ENCODE measurements at places on chromosomes 5 and 9.

- DNase-seq, result no peak
Observed at GRCh38 chr9:82560457-82560904, 502.5 kb downstream of the RASEF start.

GRCh38 chr5:68450245-68450852, 234.8 kb downstream of the PIK3R1 start:
- DNase-seq, result no peak

GRCh38 chr5:29642601-29643000, 1550.9 kb upstream of the CDH6 start:
- DNase-seq, result no peak

DNA sequence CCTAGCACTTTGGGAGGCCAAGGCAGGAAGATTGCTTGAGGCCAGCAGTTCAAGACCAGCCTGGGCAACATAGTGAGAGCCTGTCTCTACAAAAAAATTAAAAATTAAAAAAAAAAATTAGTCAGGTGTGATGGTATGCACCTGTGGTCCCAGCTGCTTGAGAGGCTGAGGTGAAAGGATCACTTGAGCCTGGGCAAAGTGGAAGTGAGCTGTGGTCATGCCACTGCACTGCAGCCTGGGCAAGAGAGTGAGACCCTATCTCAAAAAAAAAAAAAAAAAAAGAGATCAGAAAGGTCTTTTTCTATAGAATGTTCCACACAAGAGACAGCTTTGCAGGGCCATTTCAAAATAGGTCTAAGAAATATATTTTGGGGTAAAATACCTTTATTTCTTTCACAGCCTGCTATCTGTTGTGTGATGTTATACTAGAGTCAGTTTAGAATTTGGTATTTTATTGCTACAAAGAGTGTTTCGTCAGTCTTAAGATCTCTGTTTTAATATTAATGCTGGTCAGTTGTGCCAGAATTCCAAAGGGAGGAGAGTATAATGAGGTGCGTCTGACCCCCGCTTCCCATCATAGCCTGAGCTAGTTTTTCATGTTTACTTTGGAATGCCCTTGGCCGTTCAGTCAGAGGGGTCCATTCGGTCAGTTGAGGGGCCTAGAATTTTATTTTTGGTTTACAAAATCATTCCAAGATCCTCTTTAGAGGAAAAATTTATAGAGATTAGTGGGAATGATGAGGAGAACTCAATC, 9.4 kb downstream of the LNPEP start:
- no peak for DNase-seq

- no peak for DNase-seq
Observed at GRCh38 chr5:123805300-123805699, 293.3 kb downstream of the CSNK1G3 start.

DNA sequence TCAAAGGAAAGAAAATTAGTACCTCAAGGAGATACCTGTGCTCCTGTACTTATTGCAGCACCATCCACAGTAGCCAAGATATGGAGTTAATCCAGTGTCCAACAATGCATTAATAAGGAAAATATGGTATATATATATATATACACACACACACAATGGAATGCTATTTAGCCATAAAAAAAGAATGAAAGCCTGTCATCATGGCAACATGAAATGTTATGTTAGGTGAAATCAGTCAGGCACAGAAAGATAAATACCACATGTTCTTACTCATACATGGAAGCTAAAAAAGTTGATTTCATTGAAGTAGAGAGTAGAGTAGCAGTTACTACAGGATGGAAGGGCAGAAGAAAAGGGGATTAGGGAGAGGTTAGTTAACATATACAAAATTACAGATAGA, 601.5 kb downstream of the ANXA1 start:
- DNase-seq, result no peak

- DNase-seq, result no peak
Observed at GRCh38 chr9:20219437-20219836, 402.9 kb downstream of the MLLT3 start.

- no peak for DNase-seq
Observed at GRCh38 chr5:61082516-61083280, 79.6 kb downstream of the SMIM15 start.

DNA sequence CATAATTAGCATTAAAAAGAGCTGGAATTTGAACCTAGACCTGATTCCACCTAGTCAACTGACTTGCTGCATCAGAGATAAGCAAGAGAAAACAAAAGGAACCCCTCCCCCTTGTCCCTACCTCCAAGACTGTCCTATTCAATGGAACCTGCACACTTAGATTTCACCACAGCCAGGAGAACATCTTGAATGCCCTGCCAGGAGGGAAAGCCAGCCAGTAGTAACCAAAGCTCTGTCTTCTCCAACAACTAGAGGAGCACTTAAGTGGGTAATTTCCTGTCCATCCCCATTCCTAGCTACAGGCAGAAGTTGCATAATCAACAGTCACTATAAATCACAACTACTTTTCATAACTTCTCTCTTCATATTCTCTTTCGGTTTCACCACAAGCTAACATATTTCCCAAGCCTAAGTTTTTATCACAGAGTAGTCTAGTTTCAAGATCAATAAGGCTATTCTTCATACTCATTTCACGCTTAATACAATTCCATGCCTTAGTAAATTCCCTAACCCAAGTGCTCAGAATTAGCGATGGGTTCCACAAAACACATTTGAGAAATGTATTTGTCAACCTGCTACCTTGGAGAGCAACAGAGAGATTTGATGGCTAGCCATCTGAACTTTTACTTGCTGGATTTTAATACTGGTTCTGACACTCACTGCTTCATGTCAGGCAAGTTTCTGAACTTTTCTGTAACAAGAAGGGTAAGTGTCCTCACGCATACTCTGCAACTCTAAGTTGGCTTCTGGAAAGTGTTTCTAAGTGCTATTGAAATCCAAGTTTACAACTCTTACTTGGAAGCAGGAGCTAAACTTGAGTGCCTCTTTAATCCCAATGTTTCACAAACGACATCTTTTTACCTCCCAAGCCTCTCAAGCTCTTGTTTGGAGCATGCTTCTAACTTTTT, 2.0 kb downstream of the DENND1A start:
- DNase-seq, result no peak

GRCh38 chr9:127182901-127183746, 60.7 kb upstream of the ANGPTL2 start:
- DNase-seq, result no peak

- DNase-seq, result no peak
Observed at GRCh38 chr9:104780796-104781395, 17.0 kb downstream of the NIPSNAP3B start.

GRCh38 chr9:98570055-98570454, 138.7 kb downstream of the GABBR2 start:
- DNase-seq, result no peak

GRCh38 chr9:112387115-112387514, 7.2 kb downstream of the HSDL2 start:
- no peak for DNase-seq

DNA sequence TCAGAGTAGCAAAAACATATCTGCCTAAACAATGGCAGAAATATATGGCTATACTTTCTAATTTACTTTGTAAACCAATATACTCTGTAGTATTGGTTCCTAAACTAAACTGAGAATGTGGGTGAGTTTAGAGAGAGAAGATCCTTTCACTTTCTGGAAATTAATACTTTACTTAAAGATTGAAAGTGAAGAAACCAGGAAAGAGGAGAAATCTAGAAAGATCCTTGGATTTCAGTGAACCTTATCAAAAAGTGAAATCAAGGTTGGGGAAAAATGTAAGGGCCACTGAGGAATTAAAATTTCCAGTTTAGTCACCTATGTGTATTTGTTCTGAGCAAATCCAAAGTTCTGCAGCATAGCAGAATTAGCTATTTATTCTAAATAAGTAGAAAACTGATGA, 5.9 kb downstream of the SLC38A9 start:
- DNase-seq, result no peak

- DNase-seq, result no peak
Observed at GRCh38 chr5:93117751-93118531, 463.1 kb downstream of the NR2F1-AS1 start.

GRCh38 chr5:165620394-165620793, 2115.0 kb downstream of the MAT2B start:
- no peak for DNase-seq

- DNase-seq, result no peak
Observed at GRCh38 chr5:153584126-153584959, 93.9 kb downstream of the GRIA1 start.

GRCh38 chr5:54224103-54224826, 86.1 kb downstream of the ARL15 start:
- no peak for DNase-seq

GRCh38 chr5:133739181-133739780, 126.9 kb upstream of the FSTL4 start:
- no peak for DNase-seq

DNA sequence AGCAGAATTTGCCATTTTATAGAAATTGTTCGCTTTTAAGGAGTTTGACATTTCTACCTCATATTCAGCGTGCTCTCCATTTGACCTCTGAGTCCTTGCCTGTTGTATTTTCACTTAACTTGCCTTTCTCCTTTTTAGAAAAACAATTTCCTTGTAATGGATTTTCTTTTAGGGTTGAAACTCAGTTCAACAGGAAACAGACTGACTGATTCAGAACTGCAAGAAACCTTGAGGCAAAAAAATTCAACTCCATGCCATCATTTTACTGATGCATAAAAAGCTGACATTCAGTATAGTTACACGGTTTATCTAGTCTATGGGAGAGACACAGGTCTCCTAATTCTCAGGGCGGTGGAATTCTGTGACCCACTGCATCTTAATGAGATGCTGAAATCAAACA, 59.8 kb downstream of the MRPS30 start:
- DNase-seq, result no peak

DNA sequence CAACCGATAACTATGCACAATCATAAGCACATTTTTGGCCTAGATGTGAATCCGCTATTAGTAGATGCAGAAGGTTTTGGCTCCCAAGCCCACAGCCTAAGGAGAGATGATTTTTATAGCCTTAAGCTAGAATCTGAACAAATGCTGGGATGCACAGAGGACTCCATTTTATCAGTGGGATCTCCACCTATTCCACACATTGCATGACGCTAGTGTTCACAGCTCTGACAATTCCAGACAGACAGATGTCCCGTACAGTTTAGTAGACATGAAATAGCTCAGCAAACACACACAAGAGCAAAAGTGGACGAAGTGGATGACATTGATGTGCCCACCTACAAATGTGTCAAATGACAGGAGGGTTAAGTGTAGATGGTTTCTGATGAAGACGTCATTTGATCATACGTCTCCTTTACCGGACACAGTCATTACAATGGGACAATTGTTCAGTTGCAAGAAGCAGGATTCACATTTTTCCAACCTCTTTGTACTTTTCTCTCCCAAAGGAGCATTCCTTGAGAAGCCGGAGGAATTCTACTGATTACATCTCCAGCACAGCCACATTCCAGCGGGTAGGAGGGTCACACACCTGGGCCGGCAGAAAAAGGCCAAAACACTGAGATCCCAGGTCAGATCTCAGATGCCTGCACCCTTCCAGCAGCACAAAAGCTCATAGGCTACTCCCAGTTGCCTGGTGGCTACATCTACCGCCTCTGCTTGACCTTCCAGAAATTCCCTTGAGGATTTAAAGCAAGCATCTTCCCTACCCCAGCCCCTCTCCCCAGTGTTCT, 202.4 kb downstream of the SLIT3 start:
- no peak for DNase-seq

- no peak for DNase-seq
Observed at GRCh38 chr5:32059761-32060530, 114.2 kb downstream of the GOLPH3 start.

DNA sequence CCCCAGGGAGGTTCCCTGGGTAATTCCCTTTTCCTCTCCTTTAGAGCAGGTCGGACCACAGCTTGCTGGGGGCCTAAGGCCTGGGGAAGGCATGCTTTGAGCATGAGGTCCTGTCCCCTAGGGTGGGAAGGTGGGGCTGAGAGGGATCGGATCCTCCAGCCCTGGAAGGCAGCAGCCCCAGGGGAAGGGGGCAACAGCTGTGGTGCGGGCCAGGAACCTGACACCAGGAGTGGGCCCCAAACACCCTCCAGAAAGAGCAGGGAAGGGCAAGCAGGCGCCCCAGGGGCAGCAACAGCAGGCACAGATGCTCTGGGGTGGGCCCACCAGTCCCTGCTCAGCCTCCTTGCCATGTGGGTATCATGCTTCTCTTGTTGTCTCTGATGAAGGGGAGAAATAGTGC, 3.2 kb upstream of the CORO2A start:
- no peak for DNase-seq

DNA sequence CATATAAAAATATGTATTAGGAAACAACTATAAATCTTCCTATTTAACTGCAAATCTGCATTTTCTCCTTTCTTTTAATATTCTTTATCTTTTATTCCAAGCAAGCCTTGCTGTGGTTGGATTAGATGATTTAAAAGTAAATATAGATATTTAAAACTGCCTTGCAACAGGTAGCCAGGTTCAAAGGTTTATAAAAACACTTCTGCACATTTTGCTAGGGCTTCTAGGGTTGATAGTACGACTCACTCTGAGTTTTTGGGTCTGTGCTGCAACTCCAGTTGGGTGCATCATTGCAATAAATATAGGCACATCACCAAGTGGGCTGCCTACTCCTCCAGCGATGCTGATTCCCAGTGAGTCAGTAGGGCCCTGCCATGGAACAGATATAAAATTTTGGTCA, 167.7 kb downstream of the MPDZ start:
- no peak for DNase-seq

GRCh38 chr5:52735139-52735538, 52.6 kb upstream of the ITGA1 start:
- DNase-seq, result no peak

GRCh38 chr9:89863837-89864236, 259.0 kb downstream of the GADD45G start:
- DNase-seq, result no peak

GRCh38 chr5:175129121-175129520, 314.9 kb downstream of the DRD1 start:
- no peak for DNase-seq

- no peak for DNase-seq
Observed at GRCh38 chr9:128895556-128895955, 13.6 kb downstream of the LRRC8A start.

- no peak for DNase-seq
Observed at GRCh38 chr9:13948037-13948436, 365.9 kb downstream of the NFIB start.

All from T follicular helper cell (primary cell).